NCI-H526 (cell line): ENCODE measurements at places on chromosomes 7 and 10.

GRCh38 chr10:78247266-78247665 lies 213.6 kb downstream of the RPS24 start:
- no peak for DNase-seq

DNA sequence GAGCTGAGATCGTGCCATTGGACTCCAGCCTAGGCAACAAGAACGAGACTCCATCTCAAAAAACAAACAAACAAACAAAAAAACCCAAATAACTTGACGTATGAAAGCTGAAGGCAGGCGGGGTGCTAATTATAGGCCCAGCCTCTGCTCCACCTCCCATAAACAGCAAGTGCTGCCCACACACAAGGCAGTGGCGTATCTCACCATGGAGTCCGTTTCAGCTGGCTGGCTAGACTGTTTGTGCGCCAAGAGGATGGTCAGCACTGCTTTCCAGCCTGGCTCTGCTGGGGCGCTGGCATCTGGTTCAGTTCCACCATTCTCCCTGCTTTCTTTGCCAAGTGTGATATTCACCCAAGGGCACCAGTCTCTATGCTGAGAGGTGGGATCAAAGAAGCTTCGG lies 29.1 kb downstream of the ZC3HC1 start:
- no peak for DNase-seq

DNA sequence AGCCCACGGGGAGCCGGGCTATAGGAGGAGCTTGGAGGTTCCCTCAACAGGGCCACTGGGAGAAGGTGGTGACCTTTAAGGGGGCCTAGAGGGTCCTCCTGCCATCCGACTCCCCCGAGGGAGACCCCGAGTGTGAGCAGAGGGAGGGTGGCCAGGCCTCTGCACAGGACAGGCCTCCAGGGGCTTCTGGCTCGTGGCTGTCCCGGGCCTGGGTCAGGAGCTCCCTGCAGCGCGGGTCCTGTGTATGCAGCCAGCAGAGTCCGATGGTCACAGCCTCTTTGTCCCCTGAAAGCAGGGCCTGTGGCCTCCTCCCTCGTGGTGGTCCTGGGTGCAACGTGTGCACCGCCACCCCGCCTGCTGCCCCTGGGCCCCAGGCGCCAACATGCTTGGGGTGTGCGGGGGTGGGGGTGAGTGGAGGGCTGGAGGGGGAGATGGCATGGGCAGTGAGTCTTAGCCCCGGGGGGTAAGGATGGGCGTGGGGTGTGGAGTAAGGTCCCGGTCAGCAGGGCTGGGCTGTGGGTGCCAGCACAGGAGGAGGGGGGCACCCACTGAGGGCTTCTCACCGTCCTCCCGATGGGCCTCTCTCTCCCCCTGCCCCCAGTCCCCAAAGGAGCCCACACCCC lies 27.1 kb downstream of the UNCX start:
- DNase-seq: no peak

DNA sequence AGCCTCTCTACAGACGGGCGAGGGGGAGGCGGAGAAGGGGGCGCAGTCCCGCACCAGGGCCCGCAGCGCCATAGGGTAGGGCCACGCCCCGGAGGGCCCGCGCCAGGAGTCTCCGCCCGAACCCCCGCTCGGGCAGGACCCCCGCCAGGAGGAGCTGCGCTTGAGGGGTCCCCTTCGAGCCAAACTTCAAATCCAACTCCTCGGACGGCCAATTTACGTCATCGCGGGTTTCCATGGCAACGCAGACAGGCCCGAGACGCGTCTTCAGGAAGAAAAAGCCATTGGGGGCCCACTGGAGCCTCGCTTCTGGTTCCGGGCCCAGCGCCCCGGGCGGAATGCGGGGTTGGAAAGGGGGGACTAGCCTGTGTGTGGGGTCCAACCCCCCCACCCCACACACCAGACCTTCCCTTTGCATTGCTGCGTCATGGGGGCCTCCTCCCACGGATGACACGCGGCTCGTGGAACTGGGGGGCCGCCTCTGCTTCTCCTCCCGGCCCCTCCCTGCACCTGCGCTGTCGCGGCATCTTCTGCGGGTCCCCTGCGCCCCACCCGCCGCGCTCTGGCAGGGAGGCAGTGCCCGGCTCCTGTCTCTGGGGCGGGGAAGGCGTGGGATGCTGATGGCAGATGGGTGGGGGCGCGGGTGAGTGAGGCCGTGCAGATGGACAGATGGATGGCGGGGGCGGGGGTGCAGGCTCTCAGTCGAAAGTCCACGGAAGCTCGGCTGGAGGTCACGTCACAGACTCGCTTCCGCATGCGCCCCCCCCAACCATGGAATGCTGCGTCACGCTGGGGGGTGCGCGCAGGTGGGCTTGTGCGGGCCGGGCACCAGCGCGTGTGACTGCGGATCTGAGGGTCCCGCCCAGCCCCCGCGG lies 1.2 kb downstream of the CALY start:
- DNase-seq: no peak

GRCh38 chr10:19762026-19762425 lies 54.2 kb upstream of the PLXDC2 start:
- DNase-seq: no peak

DNA sequence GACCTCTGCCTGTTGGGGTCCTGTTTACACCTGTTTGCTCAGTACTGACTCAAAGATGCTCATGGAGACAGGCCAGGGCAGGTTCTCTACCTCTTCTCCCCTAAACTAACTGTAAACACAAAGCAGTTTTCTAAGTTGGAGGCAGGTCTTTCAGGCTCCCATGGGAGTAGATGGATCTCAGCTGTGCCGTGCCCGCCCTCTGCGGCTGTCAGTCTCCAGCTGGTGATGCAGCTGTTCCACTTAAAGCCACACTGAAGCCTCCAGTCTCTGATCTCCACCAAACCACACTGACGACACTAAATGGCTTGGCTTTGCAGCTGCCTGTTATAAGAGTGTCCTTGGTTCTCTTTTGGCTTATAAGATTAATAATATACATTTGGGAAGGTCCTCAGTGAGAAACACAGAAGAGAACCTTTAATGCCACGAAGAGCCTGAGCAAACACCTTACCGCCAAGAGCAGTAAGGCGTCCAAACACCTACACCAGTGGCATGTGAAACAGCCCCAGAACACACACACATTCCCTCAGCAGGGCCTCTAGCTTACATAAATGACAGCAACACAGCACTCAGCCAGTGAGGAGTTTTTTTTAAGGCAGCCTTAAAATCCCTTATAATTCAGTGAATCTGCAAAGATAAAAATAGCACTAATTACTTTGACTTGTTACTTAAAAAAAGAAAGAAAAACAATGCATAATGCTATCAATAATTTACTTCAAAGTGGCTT lies 60.4 kb upstream of the KCNIP2 start:
- DNase-seq: peak; percentile 51

GRCh38 chr7:435630-436366 lies 83.8 kb downstream of the PDGFA start:
- no peak for DNase-seq

- DNase-seq: no peak
These were observed 2.3 kb downstream of the GSDME start for GRCh38 chr7:24754906-24755506.

- DNase-seq: no peak
These were observed 1.5 kb downstream of the INA start for GRCh38 chr10:103278537-103278823.

GRCh38 chr7:12689451-12689850 lies 2.0 kb downstream of the ARL4A start:
- DNase-seq: no peak

- DNase-seq: peak; percentile 61
These were observed 746 bp downstream of the ARL5B start for GRCh38 chr10:18659819-18660535.

GRCh38 chr7:50196719-50197118 lies 103.7 kb upstream of the ZPBP start:
- DNase-seq: no peak

GRCh38 chr7:4809666-4810065 lies 34.2 kb downstream of the AP5Z1 start:
- no peak for DNase-seq

DNA sequence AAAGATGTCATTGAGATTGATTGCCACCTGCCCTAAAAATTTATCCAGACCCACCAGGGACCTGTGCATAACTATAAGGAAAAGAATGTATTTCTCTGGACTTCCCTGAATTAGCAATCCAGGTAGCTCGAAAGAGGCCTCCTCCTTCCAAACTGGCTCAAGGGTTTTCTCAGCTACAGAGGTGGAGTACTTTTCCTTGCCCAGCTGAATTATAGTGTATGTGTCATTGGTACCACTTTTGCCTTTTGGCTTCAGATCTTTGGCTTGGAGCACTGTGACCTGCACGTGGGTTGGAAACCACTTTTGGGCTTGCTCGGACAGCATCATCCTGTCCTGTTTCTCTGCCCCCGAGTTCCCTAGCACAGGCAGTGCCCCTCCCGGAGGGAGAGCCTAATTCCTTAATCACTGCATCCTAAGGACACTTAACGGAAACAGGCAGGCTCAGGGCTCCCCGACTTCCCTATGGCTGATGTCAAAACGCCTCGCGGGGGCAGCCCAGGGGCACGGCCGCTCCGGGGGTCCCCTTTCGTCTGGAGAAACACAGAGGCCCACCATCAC lies 825 bp downstream of the RAB11FIP2 start:
- DNase-seq: peak; percentile 28

- no peak for DNase-seq
These were observed 181.9 kb upstream of the TCERG1L start for GRCh38 chr10:131493432-131493831.

- DNase-seq: peak; percentile 15
These were observed 47.0 kb downstream of the KIAA1217 start for GRCh38 chr10:24255881-24256311.

GRCh38 chr7:95421847-95422444 lies 12.9 kb downstream of the PON2 start:
- DNase-seq: no peak

GRCh38 chr10:122861711-122862161 lies 16.1 kb upstream of the CUZD1 start:
- DNase-seq: no peak

DNA sequence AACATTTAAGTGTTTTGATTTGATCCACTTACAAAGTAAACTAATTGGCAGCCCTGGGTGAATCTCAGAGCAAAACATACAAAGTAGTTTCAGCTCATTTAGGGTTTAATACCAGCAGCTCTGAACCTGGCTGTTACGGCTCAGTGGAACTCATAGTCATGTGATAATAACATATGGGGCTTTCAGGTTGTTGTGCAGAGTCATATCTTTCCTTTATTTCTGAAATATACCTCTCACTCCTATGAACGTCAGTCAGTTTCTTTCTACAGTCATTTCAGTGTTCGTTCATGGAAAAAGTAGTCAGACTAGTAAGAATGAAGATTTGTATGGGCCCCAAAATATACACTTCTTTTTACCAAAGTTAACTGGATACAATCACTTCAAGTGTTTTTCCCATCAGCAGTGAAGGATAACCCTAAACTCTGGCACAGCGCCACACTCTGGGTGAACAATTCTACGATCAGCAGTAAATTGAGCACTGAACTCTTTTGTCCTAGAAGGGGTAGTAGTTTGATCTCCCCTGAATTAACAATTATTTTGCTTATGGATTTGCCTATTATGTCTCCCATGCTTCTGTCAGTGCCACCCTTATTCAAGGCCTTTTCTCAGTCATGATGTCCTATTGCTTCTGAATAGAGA lies 218.6 kb downstream of the THSD7A start:
- no peak for DNase-seq

GRCh38 chr10:20936396-20936795 lies 39.3 kb upstream of the NEBL start:
- no peak for DNase-seq

DNA sequence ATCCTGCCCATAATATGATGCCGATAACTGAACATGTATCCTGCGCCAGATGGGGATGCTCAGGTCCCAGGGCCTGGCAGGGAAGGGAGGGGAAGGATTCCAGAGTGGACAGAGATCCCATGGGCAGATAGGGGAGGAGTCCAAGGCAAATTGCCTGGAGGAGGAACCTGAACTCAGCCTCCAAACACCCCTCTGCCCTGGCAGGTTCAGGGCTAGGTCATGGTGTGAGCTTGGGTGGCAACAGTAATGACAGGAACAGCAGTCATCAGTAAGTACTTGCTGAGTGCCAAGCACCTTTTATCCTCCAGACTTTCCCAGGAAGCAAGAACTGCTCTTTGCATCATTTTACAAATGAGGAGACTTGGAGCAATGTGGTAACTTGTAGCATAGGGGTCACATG lies 3.8 kb upstream of the PALD1 start:
- DNase-seq: no peak

DNA sequence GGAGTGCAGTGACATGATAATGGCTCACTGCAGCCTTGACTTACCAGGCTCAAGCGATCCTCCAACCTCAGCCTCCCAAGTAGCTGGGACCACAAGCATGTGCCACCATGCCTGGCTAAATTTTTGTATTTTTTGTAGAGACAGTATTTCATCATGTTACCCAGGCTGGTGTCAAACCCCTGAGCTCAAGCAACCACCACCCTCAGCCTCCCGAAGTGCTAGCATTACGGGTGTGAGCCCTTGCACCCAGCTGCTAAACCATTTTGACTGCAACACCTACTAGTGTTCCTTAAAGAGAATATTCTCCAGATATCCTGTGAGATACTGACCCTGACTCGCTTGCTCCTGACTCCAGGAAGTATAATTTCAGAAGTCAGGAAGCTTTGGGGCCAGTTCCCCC lies 85.8 kb downstream of the PLXNA4 start:
- no peak for DNase-seq

DNA sequence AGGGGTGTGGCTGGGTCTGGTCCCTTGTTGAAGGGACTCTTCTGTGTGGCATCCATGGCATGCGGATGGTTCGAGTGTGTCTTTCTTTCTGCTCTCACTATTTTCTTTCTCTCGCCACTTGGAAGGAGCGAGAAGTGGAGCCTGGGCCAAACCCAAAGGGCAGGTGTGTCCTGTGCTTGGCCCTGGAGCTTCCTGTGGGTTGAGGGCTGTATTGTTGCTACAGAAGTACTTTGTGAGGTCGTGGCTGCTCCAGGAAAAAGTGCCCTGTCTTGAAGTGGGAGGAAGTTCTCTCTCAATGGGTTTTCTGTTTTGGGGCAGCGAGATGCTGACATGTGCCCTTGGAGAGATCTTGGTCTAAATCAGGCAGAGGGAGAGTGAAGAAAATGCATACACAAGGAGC lies 72.0 kb downstream of the DOCK1 start:
- no peak for DNase-seq

DNA sequence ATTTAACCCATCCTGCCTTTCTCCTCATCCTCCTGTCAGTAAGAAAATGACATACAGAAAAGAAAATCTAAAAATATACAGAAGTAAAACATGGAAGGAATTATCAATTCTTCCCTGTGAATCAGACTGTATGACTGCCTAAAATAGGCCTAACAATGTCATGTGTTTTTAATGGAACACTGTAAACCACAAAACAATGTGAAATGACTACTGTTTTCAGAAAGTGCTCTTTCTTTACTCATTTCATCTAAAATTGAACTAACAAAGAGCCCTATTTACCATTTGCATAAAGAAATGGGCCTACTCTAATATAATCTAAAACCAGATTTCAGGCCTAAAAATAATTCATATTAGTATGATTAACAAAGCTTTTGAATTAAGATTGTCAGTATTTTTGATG lies 35.7 kb downstream of the SEMA3E start:
- DNase-seq: no peak
